ENCODE measurements at places on chromosomes 11 and 22. TPM values are rescaled to one million over a fixed set of nuclear protein-coding genes. Genes with fewer than 3 reads are reported as not detected.

Gene GNAZ
- 0.25 TPM for total RNA-seq

Gene OR4D5
- not detected for total RNA-seq

Gene RASL10A
- total RNA-seq = not detected

Gene CHRDL2
- total RNA-seq = not detected

Gene MMP12
- total RNA-seq = 0.76 TPM

Gene TRIM22
- total RNA-seq = 58.4 TPM

Gene ZFTA
- 23.0 TPM for total RNA-seq

Gene DNAJB7
- not detected for total RNA-seq

Gene TBX10
- not detected for total RNA-seq

Gene GAS2L1
- total RNA-seq = 26.3 TPM

Gene OTOG
- total RNA-seq = not detected

Gene BCL2L13
- total RNA-seq = 74.1 TPM

Gene IL17REL
- not detected for total RNA-seq

Gene MUC2
- total RNA-seq = not detected

Gene DTX4
- 0.22 TPM for total RNA-seq

Gene FDXACB1
- 2.2 TPM for total RNA-seq

Gene CDC42EP1
- total RNA-seq = 59.7 TPM

Gene SLC22A12
- not detected for total RNA-seq

Gene EFEMP2
- total RNA-seq = 328 TPM

Gene GSTT2B
- total RNA-seq = 5.3 TPM

Gene PITPNB
- total RNA-seq = 17.7 TPM

Gene CNTF
- 3.9 TPM for total RNA-seq

Gene MOGAT2
- not detected for total RNA-seq

Measured in GM23248 (cell line).